Fibroblast of skin of abdomen (primary cell): ENCODE measurements at places on chromosomes 5 and 9.
A peak's percentile ranks its signal among the peaks of the same experiment; 100 is the strongest.

DNA sequence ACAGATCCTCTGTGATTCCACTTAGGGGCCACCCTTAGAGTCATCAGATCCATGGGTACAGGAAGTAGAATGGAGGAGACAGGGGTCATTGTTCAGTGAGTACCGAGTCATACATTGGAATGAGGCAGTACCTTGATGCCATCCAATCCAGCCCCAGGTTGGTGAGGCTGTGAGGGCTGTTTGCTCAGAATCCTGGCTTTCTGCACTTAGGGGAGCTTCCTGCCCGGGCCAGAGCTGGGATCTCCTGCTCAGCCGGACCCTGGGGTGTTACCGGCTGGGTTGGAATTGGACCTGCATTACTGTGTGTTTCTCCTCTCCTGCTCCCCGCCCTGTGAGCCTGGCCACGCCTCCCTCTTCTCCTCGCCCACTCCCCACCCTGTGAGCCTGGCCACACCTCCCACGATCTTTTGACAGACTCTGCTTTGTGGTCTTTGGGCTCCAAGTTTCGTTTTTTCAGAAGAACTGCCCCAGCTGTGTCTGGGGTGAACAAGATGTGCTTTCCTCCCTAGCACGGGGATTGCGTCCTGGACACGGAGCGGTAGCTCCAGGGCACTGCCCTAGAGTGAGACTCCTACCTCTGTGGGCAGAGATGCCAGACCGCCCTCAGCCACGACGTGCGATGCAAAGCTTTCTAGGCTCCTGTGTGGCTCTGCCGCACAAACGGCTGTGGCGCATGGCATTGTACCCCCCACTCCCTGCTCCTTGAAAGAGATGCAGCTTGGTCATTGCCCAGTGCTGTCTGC, 15.4 kb downstream of the TRAF2 start:
- no peak for DNase-seq

- DNase-seq, result no peak
Measured at GRCh38 chr5:145979270-145980223, 43.2 kb downstream of the SH3RF2 start.

GRCh38 chr5:126831156-126831555, 54.2 kb downstream of the LMNB1 start:
- no peak for DNase-seq

- peak; percentile 80 for DNase-seq
Measured at GRCh38 chr5:37837414-37838032, 2.3 kb downstream of the GDNF start.

DNA sequence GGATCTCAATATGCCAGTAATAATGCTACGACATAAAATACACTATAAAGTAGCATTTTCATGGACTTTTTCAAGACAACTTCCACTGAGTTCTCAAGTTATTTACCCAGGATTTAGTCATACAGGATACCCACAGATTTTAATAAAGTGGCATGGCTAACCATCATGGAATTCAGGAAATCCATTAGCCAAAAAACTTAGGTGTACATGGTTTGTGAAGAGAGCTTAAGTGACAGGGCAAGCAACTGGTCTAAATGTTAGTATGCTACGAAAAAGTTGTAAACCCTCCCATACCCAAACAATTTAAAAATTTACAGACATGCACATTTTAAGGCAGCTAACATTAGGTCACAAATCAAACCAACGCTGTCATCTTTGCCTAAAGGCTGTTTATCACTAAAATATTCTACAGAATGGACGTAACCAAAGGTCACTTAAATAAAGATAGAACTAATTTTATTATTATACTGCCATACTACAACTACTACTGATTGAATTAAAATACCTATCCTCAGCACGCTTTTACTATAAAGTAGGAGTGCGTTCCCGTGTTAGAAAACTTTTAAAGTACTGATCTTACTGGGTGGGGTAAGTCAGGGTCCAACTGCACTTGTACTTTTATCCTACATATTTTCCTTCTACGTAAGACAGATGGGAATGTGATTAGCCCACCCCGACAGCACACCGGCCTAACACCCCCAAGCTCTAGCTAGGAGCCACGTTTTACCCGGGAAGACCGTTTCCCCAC, 1.1 kb downstream of the UBTD2 start:
- peak; percentile 36 for DNase-seq

GRCh38 chr5:107331882-107332281, 338.9 kb downstream of the EFNA5 start:
- peak; percentile 7 for DNase-seq

DNA sequence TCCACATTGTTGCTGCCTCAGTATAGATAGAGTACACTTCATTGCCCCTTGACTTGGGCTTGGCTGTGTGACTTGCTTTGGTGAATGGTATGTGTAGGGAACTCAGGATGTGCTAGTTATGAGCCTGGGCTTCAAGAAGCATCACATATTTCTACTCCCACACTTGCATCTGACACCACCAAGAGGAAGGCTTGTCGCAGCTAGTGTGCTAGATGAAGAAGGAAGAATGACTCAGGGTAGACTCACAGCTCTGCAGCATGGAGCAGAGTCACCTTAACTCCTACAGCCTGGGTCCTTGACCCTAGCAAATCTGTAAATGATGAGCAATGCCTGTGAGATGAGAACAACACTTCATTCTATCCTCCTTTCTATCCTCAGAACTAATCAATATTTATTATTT, 261.8 kb downstream of the ASTN2 start:
- peak; percentile 38 for DNase-seq

- DNase-seq, result no peak
Measured at GRCh38 chr5:32331217-32331934, 18.6 kb upstream of the MTMR12 start.

GRCh38 chr9:20980832-20981455, 50.5 kb downstream of the HACD4 start:
- DNase-seq, result peak; percentile 52

GRCh38 chr5:10049858-10050455, 199.7 kb downstream of the ATPSCKMT start:
- peak; percentile 62 for DNase-seq

- peak; percentile 87 for DNase-seq
Measured at GRCh38 chr5:93582677-93583438, at the start of gene NR2F1. NR2F1 (plus strand) TSS chr5:93583222; CDS start chr5:93585024, 1,802 bp downstream.

DNA sequence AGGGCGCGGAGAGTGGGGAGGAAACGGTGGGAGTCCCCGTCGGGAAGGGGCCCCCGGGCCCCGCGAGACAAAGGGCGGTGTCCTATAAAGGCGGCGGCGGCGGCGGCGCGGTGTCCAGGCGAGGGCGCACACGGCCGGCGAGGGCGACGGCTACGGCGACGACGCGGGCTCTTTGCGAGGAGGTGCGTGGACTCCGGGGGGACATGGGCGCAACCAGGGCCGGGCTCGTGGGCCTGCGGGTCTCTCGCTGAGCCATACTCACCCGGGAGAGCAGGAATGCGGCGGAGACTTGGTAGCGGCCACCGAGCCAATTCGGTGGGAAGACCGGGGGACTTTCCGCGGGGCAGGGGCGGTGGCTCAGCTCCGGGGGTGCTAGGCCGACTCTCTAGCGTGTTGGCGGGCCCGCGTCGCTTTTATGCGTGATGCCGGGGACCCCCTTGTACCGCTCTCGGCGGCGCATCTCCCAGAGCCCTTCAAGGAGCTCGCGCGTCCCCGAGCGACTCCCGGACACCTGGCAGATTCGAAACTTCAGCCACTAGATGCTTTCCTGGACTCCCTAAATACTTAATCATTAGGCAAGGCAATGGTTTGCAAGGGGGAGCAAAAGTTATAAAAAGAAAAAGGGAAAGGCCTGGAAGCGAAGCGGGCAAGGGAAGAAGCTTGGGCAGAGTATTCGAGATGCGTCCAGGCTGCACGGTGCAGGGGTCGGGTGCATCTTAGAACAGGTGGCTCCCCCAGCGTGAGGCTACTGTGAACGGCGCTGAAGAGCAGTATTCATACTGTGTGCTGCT, 5.9 kb upstream of the TAL2 start:
- DNase-seq, result peak; percentile 9

- no peak for DNase-seq
Measured at GRCh38 chr9:89455356-89455824, 42.5 kb downstream of the SEMA4D start.

GRCh38 chr5:93930098-93930497, 188.7 kb upstream of the POU5F2 start:
- DNase-seq, result no peak

- no peak for DNase-seq
Measured at GRCh38 chr5:149902177-149902576, 42.4 kb downstream of the PDE6A start.

DNA sequence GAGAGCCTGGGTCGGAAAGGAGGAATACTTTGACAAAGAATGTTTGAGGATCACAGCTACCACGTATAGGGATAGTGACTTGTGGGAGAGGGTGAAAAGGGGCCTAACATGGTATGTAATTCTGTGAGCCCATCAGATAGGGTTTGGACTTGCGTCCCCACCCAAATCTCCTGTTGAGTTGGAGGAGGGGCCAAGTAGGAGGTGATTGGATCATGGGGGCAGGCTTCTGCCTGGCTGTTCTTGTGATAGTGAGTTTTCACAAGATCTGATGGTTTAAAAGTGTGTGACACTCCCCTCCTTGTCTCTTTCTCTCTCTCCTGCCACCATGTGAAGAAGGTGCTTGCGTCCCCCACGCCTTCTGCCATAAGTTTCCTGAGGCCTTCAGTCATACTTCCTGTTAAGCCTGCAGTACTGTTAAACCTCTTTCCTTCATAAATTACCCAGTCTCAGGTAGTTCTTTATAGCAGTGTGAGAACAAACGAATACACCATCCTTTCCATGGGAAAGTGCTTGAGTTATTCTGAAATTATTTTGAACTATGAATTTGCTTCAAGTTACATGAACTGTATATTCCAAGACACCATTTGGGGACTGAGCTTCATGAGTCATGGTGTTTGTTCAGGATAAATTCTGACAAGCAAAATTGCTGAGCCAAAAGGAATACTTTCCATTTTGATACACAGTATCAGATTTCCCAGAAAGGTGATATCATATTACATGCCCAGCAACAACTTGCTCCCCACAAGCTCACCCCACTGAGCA, 68.8 kb upstream of the SSBP2 start:
- peak; percentile 29 for DNase-seq

DNA sequence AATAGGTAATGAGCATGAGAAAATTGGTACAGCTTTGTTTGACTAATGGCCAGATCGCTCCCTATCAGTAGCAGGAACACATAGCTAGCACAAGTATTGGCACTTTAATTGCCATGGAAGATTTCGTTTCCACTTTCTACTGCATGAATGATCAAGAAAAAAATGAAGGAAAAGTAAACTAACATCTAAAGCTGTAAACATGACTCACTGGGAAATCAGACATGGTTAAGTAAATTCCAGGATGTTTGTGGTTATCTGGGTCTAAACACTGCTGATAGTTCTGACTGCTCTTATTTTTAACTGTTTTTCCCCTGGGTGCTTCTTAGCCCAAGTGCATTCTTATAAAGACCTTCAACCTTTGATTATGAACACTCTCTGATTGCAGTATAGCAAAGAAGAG, 388.9 kb downstream of the NR2F1-AS1 start:
- DNase-seq, result peak; percentile 88

DNA sequence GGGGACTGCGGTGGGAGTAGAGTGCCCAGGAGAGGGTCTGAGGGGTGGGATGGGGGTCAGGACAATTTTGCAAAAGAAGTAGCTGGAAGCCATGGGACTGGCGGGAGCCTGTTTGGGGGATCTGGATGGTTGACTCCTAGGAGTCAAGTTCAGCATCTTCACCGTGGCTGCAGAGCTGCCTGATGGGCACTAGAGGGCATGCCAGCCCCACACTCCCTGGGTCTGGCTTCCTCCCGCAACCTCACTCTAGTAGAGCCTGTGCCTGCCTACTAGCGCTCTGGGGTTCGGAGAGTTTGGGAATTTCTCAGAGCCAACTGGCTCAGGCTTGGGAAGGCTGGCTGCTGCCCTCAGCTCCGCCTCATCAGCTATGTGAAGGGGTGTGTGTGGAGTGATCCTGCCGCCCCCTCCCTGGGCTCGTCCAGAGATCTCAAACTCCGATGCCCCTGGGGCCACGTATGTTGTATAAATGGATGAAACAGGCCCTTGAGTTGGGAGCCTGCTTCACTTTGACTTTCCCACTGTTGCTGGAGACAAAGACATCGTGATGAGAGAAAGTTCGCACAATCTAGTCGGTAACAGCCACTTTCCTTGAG, 10.8 kb downstream of the TSPAN17 start:
- DNase-seq, result peak; percentile 56

DNA sequence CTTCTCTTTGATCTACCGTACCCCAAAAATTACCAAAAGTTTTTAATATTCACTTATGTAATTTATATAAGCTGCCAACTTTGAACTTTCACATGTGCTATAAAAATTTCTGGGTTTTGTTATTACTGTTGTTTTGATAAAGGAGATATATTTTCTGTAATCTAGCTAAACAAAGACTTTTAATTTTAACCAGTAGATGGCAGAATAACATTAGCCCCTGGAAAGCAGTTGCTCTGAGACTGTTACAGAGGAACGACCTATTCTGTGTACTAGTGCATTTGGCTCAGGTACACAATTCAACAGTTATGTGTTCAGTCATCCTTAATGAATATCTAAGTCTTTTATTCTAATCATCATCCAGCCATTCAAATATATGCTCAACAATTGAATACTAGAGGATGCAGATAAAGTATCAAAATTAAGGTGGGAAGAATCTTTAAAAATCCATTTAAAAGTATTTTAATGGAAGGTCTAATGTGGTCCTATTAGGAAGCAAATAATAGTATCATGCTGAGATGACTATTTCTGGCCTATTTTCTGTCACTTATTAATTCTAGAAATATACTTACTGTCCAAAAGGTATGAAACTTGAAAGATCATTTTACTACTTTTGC, 8.6 kb downstream of the KLHL9 start:
- DNase-seq, result peak; percentile 44

- no peak for DNase-seq
Measured at GRCh38 chr5:173762930-173763329, 125.2 kb upstream of the CPEB4 start.

DNA sequence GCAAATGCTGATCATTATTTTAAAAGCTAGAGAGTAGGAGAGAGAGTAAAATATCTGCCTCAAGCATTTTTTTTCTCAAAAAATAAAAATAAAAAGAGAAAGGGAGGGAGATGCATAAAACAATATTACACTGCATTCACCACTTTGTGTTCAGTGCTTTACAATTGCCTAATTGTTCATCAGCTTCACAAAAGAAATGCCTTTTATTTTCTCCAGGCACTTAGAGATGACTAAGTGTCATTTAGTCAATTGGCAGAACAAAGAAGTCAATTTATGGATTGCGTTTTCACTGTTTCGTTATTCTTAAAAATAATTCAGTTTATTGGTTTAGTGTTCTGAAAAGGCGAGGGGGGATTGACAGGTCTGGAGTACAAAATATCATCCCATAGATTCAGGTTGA, 232.5 kb upstream of the CCNH start:
- DNase-seq, result no peak

GRCh38 chr5:67211926-67212325, 15.3 kb upstream of the CD180 start:
- peak; percentile 78 for DNase-seq

DNA sequence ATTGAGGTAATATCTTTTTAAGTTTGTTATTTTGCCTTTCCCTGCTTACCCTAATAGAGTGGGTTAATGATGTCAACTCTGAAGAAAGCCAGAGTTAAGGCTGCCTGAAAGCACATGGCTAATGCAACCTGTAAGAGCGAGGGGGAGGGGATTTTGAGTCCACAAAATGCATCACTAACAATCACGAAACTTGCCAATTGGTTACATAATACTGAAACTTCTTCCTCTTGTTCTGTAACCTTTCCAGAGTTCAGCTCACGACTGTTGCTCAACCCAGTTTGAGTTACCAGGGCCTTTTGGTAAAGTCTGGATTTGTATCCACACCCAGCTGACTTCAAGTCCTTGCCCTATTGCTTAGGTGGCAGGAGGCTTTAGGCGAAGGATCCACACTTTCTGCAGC, 308.8 kb downstream of the EFNA5 start:
- DNase-seq, result peak; percentile 28

- no peak for DNase-seq
Measured at GRCh38 chr5:150246835-150247234, 42.7 kb downstream of the CAMK2A start.
